ENCODE measurements at places on chromosomes 16 and 17. TPM values are rescaled to one million over a fixed set of nuclear protein-coding genes. Genes with fewer than 3 reads are reported as not detected.

- DNase-seq = no peak
Observed at GRCh38 chr17:34131386-34131785, 123.7 kb upstream of the CCL2 start.

C17orf113 gene
- 0.67 TPM for polyA plus RNA-seq

DNA sequence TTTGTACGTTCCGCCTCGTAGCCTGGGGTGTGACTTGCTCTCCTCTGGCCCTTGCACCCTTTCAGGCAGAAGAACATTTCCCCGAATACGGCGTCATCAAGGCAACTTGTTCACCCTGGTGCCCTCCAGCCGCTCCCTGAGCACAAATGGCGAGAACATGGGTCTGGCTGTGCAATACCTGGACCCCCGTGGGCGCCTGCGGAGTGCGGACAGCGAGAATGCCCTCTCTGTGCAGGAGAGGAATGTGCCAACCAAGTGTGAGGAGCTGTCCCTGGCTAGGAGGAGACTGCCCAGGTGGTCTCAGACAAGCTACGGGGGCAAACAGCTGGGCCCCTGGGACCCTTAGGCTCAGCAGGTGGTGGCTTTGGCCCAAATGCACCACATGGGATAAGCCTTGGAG is 10.4 kb downstream of the LIMD2 start:
- DNase-seq = no peak

RHBDL1 gene
- polyA plus RNA-seq = not detected

PTX4 gene
- not detected for polyA plus RNA-seq

HAGHL gene
- polyA plus RNA-seq = not detected

- DNase-seq = no peak
Observed at GRCh38 chr17:66517336-66518009, 215.1 kb downstream of the PRKCA start.

DNA sequence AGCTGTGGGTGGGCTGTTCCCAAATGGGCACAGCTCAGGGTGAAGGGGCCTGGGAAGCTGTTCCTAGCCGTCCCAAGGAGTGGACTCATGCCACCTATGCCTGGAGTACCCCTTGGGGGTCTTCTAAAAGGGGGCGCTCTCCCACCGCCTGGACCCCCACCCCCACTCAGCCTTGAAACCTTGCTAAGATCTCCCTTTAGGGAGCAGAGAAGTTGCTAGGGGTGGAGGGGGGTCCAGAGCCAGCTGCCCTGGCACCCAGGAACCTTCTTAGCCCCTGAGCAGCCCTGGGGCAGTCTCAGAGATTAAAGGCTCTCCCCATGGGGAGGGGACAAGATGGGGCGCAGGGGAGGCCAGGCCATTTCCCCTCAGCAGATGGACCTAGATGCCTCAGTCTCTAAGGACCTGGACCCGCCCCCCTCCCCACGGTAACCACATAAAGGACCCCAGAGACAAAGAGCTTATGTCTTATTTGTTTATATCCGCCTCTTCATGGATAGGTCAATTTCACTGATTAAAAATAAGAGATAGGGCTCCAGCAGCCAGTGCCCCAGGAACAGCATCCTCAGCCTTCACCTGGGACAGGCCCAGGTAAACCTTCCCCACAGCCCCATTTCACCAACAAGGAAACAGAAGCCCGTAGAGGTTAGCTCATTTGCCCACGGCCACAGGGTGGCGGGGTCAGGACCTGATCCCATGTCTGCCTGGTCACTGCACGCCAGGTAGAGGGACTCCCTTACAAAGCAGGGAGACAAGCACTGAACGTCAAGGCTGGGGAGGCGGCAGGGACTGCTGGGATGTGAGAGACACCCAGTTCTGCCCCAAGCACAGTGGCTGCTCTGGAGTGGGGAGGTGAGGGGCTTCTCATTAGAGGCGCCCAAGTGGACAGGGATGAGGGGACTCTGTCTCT is 3.4 kb downstream of the MTSS2 start:
- peak; percentile 40 for DNase-seq
